ENCODE measurements at places on chromosomes 11 and 22. TPM values are rescaled to one million over a fixed set of nuclear protein-coding genes. Genes with fewer than 3 reads are reported as not detected.

- DNase-seq = no peak
These were observed 130.4 kb upstream of the PARVA start for GRCh38 chr11:12246989-12247388.

DNA sequence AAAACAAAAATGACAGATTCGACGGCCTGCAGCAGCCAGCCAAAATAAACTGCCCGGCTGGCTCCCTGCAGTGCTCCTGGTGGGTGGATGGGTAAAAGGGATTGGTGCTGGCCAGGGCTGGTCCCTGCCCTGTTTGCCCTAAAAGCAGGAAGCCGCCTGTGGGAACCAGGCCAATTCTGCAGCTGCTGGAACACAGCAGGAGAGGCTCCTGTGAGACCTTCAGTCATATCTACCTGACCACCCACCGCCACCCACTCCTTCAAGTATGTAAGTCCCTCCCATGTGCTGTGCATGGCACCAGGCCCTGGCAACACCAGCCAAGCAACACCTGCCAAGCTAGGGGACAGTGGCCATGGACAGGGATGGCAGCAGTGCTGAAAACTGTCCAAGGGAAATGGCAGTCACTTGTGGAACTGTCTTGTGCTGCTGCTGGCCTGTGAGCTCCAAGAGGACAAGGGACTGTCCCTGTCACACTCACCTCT is 48.7 kb upstream of the ARFGAP3 start:
- no peak for DNase-seq

GRCh38 chr11:72623052-72623451 is 51.2 kb downstream of the PDE2A start:
- DNase-seq = no peak

DNA sequence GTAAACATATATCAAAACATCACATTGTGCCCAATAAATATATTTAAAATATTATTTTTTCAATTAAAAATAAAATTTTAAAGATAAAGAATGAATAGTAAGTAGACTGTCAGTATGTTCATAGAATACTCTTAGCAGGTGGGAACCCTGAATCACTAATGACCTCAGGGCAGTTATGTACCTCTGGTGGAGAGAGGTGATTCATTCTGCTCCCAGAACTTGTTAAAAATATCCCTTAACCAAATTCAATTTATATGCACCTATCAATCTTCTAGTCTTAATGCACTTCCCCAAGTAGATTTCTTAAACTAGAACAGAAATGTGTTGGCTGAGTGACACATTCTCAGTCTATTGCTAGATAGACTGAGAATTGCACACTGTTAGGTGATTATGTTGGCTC is 183.9 kb upstream of the SYN3 start:
- DNase-seq = no peak

- DNase-seq = no peak
These were observed 9.8 kb upstream of the NUCB2 start for GRCh38 chr11:17266781-17267180.

DNA sequence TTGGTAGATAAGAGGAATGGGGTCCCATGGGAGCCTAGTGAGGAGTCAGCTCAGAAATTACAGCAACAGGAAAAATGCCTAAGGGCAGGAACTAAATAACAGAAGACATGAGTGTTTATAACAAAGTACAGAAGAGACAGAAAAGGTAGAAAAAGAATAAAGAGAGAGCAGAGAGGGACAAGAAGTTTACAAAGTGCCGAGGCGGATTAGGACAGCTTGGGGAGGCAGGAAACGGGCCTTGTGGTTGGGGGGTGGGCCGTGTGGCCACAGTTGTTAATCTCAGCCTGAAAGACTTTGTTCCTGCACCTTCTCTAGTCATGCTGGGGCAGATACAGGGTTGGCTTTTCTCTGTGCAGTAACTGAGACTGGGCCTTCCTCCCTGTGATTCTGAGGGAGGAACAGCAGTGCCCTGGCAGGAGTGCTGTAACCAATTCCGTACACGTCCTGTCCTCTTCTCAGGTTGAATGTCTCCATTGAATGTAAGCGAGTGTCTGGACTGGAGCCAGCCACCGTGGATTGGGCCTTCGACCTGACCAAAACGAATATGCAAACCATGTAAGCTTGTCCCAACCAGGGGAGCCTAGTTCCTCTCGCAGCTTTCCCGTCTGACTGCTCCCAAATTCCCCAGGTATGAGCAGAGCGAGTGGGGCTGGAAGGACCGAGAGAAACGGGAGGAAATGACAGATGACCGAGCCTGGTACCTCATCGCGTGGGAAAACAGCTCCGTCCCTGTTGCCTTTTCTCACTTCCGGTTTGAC is 13.2 kb downstream of the NAA40 start:
- DNase-seq = no peak

DNA sequence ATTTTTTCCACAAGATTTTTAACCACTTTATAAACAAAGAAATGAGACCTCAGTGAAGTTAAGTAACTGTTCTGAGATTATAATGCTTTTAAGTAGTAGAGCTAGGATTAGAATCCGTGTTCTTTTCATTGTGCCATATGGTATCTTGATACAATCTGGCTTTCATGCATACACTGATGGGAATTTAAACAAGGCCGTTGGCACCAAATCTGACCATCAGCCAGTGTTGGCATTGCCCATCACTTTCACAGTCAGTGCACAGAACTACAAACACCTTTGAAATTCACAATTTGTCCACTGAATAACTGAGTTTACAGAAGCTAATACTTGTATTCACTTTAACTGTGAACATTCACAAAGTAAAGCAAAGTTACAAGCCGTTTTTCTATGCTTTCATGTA is 1228.0 kb downstream of the TBC1D22A start:
- DNase-seq = no peak

DNA sequence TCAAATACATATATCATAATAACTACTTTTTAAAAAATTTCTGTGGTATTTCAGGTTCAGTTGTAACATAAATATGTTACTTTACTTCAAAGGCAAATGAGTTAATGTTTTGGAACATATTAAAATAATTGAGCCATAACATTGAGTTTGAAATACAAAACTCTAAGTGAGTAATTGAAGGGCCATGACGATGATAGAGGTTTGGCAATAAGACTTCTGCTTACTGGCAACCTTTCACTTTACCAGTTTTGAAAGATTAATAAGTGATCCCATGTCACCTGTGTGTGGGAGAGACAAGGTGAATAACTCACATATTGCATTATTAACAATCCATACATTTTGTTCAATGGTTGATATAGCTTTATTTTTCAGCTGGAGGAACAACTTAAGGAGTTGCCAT is 144.4 kb downstream of the GRIA4 start:
- DNase-seq = no peak

GRCh38 chr22:25404556-25404927 is 159.9 kb upstream of the GRK3 start:
- no peak for DNase-seq

- no peak for DNase-seq
These were observed 22.1 kb downstream of the GNB1L start for GRCh38 chr22:19832476-19833108.

DNA sequence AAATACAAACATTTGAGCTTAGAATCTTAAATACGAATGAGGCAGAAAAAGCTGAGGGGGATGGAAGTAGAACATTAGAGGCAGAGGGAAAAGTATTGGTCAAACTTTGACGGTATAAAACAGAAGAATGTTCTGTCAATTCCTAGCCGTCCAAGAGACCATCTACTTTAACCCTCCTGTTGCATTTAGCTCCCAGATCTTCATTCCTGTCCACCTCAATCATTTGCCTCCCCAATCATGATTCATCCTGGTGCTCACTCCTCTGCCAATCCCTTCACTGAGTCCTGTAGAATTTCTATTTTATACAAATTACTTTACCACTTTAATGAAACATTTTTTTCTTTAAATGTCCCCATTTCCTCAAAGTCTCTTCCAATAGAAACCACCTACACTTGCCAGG is 28.2 kb downstream of the C2CD3 start:
- DNase-seq = no peak

DNA sequence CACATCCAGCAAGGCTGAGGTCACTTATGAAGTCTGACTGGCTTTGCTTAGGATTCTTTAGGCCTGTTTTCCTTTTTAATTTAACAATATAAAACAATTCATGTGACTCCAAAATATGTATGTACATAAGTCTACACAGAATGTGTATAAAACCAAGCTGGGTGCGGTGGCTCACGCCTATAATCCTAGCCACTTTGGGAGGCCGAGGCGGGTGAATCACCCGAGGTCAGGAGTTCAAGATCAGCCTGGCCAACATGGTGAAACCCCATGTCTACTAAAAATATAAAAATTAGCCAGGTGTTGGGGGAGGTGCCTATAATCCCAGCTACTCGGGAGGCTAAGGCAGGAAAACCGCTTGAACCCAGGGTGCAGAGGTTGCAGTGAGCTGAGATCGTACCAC is 83.1 kb downstream of the SHANK2 start:
- no peak for DNase-seq

GRCh38 chr11:15772981-15773380 is 583.4 kb downstream of the SOX6 start:
- DNase-seq = no peak

GRCh38 chr22:42364604-42365110 is 67.5 kb downstream of the NFAM1 start:
- DNase-seq = peak; percentile 91

MRGPRF gene
- total RNA-seq = 5.2 TPM

TSPAN32 gene
- total RNA-seq = not detected

PIH1D2 gene
- 4.3 TPM for total RNA-seq

APOA5 gene
- not detected for total RNA-seq

HEPHL1 gene
- total RNA-seq = not detected

F2 gene
- not detected for total RNA-seq
